ENCODE measurements at places on chromosomes 1 and 21.
A peak's percentile ranks its signal among the peaks of the same experiment; 100 is the strongest.

DNA sequence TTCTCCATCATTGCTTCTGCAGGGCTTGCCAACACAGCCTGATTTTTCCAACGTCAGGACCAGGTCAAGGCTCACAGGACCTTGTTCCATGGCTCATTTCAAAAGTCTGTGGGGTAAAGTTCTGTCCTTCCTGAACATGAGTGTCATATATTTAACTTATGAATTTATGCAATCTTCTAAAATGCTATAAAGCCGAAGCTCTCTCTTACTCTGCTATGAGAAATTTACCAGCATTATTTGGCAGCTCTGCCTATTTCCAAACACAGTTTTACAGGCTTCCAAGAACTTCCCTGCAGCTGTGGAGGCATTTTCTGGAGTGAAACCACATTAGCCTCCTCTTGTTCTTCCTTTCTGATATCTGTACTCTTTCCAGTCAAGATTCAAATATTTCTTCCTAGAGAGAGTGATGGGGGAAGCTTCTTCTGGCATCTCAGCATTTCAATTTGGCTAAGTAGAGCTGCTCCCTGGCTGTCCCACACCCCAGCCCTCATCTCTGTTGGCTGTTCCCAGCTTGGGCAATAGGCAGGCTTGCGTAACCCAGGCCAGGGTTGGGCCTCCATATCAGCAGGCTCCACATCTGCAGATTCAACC lies 15.6 kb upstream of the HMGCS2 start:
- DNase-seq: no peak

- no peak for DNase-seq
Measured at GRCh38 chr1:203059485-203059884, 26.3 kb downstream of the MYOG start.

DNA sequence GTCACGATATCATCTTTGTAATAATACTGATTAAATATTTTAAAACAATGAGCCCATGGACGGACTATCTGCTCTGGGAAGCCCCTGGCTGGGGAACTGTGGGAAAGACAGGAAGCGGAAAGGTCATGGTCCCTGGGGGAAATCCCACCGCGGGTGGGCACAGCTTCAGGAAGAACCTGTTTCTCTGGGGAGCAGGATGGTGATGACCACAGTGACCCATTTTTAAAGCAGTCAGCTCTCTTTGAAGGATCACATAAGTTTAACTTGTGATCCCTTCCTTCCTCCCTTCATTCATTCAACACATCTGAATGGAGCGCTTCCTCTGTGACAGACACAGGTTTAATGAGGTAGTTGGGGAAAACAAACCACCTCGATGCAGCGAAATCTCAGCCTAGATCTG lies 73.0 kb downstream of the DHRS3 start:
- DNase-seq: peak; percentile 48

GRCh38 chr1:23381233-23381885 lies 11.7 kb upstream of the ZNF436 start:
- DNase-seq: no peak

- DNase-seq: no peak
Measured at GRCh38 chr1:56355422-56355821, 223.9 kb downstream of the PLPP3 start.

DNA sequence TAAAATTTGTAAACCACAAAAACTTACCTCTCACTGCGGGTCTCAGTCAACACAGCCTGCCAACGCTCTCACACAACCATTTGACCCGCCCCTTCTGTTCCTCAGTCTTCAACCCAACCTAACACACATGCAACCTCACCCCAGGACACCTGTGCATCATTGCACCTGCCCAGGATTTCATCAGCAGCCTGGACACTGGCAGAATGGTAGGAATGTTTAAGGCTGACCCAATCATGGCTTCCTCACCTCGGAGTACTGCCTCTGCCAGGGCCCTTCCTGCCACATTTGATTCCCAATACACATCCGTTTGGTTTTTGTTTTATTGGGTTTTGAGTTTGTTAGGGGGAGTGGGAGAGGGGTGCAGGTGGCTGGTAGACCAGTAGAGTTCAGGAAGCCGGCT lies 40.7 kb downstream of the TOMM20 start:
- DNase-seq: peak; percentile 52

DNA sequence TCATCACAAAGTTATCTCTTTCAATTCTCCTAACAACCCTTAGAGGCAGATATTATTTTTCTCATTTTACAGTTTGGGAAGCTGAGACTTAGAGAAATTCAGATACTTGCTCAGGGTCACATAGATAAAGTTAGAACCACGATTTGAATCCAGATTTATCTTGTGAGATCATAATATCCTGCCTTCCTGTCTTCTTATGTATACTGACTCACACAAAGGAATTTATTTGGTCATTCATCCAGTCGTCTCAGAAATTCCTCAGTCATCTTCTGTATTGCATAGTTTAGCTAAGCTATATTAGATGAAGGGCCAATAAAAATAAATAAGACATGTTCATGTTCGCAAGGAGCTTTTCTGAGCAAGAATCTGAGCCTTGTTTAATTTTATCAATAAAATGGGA lies 35.8 kb upstream of the RUNX1 start:
- no peak for DNase-seq

DNA sequence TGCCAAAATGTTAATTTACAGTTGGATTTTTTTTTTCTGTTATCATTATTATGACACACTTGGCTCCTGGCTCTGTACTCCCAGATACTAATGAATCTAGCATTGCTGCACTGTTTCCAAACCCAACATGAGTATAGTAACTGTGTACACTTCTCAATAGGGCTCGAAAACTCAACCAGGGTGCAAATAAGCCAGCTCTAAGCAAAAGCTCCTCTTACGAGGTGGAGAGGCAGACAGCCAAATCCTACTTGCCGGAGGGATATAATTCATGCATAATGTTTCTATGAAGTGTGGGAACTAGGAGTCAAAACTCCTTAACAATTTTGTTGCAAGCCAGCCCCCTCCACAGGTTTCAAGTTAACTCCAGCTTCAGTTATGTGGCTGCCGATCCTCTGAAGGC lies 510.4 kb upstream of the ZP4 start:
- DNase-seq: no peak

GRCh38 chr1:41496080-41497055 lies 11.9 kb upstream of the EDN2 start:
- DNase-seq: peak; percentile 69

DNA sequence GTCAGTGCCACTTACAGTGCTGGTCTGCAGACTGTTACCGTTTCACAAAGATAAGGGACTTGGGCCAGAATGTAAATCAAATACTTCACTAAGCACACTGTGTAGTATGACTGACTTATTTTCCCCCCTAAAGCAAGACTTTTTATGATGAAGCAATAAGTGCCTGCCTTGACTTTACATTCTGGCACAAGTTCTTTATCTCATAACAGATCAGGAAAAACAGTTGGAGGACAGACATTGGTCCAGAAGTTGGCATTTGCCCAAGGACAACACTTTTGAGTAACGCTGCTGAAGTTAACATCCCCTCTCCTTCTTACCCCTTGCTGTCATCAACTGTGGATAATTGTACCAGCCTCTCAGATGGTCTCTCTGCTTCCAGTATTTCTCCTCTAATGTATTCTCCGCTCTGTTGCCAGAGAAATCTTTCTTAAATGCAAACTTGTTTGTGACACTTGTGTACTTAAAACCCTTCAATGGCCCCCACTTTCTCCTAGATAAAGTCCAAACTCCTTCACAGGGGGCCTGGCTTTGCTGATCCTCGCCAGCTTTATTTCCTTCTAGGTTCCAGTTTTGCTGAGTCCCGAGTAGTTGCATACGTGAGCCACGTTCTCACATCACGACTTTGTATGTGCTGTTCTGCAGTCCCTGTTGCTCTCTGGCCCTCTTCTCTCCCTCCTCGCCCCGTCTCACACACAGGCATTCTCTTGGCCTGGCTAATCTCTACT lies 45.7 kb downstream of the S1PR1 start:
- DNase-seq: no peak

DNA sequence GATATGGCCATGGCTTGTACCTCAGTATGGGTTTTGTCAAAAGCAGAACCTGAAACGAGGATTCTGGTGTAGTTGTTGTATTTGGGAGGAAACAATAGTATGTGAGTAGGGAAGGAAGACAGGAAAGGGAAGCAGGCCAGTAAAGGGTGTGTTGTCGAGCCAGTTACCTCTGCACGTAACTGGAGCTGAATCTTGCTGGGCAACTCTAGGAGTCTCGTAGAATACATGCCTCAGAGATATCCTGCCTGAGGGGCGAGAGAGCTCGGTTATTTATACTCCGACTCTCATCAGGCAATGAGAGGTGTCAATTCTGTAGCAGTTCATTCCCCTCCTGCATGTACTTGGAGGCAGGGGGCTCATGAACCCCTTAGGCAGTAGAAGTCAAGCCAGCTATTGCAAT lies 45.9 kb upstream of the KIF26B start:
- no peak for DNase-seq

- peak; percentile 47 for DNase-seq
Measured at GRCh38 chr1:203126151-203126865, 1.2 kb upstream of the ADORA1 start.

DNA sequence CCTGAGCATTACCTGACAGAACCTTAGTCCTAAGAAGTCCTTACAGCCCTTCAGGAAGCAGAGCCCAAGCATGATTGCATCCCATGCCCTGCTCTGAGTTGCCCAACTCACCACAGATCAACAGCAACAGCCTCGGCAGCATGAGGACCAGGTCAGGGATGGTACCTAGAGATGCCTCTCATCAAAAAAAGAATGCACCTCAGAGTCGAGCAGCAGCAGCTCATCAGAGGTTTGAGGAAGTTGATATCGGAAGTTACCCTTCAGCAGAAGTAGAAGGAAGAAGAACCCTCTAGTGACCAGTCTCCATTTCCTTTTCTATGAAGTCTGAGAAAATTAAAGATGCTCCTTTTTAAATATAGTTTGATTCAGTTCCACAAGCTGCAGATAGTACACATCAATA lies at the start of gene FCRL1:
Gene FCRL1, minus strand, starts transcription at position 225 of the 400 bp plus-strand sequence. Its CDS starts 83 bp downstream, at position 142.
- DNase-seq: no peak

DNA sequence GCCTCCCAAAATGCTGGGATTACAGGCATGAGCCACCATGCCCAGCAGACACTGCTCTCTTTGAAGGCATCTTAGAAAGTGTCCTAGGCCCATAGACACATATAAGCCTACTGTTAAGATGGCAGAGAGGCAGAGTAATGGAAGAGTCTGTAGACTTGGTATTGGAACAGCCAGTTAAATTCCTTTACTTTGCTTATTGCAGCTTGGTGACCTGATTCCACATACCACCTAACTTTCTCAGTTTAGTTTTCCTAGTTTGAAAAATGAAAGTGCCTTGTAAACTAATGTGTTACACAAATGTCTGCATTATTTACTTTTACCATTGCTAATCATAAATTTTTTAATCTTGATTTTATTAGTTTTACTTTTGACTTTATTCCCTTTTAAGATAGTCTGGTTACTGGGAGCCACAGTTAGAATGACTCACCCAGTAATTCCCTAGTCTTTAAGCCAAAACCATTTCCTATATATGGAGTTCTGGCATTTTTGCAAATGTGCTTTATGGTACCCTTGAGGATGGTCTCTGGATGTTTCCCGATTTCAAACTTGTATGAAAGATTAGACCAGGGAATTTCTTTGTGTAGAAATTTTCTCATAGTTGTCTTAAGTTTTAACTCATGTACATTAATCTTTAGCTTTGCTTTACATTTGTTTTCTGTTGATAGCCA lies 6.4 kb downstream of the SMAP2 start:
- no peak for DNase-seq

DNA sequence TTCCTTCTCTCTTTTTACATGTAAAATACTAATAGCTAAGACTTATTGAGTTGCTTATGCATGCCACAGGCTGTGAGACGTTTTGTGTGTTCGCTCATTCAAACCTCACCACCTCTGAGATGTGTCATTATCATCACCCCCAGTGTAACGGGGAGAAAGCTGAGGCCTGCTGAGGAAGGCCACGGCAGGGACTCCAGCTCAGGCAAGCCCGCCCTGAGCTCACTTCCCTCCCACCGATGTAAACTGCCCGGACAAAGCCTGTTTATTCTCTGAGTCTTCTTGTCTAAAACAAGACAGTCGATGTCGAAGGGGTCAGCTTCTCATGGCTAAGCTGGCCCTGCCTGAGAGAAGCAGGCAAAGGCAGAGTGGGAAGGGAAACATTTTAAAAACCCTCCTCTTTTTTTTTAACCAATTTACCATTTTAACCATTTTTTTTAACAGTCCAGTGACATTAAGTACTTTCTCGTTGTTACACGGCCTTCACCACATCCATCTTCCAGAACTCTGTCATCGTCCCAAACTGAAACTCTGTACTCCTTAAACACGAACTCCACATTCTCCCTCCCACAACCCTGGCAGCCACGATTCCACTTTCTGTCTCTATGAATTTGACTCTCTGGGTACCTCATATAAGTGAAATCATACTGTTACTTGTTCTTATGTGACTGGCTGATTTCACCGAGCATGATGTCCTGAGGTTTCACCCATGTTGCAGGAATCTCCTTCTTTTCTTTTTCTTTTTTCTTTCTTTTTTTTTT lies 204.8 kb upstream of the GALNT2 start:
- no peak for DNase-seq

- no peak for DNase-seq
Measured at GRCh38 chr1:216207154-216207553, 216.1 kb downstream of the USH2A start.

DNA sequence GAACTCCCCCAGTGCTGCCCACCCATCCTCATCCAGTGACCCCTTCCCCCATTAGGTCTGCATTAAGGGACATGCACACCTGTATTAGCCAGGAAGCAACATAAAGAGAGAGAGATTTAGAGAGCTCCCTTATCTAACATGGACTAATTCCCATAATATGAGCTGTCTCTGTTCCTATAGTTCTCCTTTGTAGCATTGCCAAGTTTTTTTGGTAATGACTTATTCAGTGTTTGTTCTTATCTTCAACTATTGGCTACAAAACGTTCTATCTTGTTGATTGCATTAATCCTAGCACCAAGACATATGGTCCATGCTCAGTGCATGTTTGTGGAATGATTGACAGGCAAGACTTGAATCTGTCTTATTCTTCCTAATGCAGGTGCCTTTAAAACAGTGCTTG lies 264.0 kb downstream of the ADGRL2 start:
- no peak for DNase-seq

- DNase-seq: no peak
Measured at GRCh38 chr1:220708936-220709801, 19.0 kb downstream of the C1orf115 start.

- peak; percentile 39 for DNase-seq
Measured at GRCh38 chr21:43209575-43210453, 41.0 kb downstream of the CRYAA start.

GRCh38 chr1:169105434-169106094 lies 926 bp upstream of the ATP1B1 start:
- DNase-seq: peak; percentile 78

DNA sequence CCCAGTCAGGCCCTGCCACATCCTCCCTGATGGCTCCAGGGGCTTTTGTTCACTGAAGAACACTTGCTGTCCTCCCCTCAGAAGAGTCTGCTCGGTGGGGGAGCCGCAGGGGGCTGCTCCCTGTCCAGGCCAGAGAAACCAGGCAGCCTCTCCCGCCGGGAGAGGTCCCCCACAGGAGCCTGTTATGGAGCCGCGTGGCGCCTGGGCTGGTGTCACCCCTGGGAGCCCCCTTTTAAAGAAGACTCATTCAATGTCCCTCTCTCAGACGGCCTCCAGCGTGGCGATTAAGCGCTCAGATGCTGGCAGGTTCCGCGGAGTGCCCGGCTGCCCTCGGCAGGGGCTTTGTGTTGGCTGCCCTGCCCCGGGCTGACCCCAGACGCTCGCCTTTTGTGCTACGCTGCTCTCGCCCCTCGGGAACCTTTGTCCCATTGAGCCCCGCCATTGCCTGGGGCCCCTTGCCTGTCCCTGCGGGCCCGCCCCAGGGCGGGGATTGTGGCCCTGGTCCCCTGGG lies 43.1 kb downstream of the SKI start:
- DNase-seq: no peak

Data from activated effector memory CD4-positive, alpha-beta T cell treated with anti-CD3 and anti-CD28 coated beads, Interleukin-2, amount 50 U/mL, for 16 hours (primary cell).